GM04503 (cell line): ENCODE measurements at places on chromosomes 7 and 10.

- DNase-seq = no peak
These were observed 102.2 kb upstream of the CTTNBP2 start for GRCh38 chr7:117975476-117975875.

DNA sequence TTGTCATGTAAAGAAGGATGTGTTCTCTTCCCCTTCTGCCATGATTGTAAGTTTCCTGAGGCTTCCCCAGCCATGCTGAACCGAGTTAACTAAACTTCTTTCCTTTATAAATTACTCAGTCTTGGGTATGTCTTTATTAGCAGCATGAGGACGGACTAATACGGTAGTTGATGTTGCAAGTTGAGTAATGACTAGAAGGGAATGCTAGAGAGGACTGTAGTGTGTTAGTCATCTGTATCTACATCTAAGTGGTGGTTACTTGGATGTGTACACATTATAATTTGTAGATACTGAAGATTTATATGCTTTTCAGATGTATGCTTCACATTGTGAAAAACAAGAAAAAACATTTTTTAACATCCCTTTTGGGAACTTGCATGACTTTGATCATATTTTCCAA, 244.6 kb downstream of the POLR1F start:
- DNase-seq = no peak

- DNase-seq = no peak
These were observed 81.0 kb downstream of the SIRT1 start for GRCh38 chr10:67965456-67965855.

DNA sequence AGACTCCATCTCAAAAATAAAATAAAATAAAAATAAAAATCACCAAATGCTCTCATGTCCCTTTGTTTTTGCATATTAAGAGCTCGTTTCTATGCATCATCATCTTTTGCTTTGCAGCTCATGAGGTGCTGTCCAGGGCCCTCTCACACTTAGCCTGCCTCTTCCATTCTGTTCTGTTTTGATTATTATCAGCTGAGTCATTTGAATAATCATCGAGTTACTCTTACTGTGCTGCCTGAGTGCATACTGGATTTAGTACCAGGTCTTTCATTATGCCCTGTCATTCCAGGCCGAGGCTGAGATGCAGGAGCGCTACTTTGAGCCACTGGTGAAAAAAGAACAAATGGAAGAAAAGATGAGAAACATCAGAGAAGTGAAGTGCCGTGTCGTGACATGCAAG, 33.0 kb downstream of the UCMA start:
- DNase-seq = peak; percentile 25

DNA sequence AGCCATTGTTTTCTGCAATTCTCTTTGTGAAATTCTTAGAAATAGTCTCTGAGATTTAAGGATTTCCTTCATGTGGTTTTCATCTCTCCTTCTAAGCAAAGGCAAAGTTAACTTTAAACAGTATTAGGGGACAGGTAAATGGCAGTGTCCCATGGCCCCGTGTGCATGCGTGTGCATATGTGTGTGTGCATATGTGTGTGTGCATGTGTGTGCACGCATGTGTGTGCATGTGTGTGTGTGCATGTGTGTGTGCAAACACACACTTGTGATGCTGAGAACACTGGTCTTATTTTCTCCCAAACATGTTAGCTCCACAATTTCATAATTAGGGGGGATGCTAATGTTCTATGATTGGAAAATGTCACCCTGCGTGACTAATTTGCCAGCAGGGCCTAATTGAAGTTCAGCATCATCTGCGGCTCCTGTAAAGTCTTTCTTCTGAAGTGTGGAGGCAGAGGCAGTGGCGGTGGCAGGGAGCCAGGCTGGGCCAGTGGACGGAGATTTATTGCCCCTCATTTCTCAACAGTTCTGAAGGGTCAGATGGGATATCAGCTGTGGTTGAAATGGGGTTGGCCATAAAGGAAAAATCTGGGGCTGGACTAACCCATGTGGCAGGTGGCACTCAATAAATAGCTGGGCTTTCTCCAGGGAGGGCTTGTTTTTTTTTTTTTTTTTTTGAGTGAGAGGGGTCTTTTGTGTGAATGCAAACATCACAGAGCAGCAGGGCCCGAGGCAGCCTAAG, 289.3 kb upstream of the PODXL start:
- no peak for DNase-seq
